NCI-H82 (cell line): ENCODE measurements at places on chromosomes 3 and 15.

GRCh38 chr3:150410311-150411105, 2.4 kb downstream of the TSC22D2 start:
- DNase-seq: peak; percentile 72

DNA sequence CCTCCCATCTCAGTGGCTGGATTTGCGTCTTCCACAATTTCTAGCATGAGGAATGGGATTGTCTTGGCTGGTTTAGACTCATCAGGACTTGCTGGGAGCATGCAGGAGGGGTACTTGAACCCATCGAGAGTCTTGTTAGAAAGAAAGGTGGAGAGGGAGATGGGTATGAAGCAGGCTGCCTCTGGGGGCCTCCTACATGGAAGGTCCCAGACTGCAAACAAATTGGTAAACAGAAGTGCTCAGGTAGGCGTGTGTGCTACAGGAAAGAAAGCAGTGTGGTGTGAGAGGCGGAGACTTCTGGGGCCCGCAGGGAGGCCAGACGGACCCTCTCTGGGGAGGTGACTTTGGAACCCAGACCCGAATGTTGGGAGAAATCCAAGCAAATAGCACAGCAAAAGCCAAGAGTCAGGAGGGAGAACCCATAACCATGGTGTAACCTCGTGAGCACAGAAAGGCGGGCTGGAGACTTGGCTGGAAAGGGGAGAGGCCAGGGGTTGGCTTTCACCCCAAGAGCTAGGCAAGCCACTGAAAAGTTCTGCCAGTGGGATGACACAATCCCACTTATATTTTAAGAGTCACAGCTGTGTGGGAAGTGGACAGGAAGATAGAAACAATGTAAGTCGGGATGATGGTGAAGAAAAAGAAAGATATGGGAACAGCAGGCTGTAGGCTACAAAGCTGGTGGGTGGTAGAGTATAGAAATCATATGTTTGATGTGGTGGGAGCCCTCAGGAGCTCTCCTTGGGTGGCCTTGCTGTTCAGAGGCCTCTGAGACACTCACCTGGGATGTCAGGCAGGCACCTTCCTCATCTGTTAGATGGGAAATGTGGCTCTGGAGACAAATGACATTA, 130.1 kb upstream of the PRR20G start:
- no peak for DNase-seq

DNA sequence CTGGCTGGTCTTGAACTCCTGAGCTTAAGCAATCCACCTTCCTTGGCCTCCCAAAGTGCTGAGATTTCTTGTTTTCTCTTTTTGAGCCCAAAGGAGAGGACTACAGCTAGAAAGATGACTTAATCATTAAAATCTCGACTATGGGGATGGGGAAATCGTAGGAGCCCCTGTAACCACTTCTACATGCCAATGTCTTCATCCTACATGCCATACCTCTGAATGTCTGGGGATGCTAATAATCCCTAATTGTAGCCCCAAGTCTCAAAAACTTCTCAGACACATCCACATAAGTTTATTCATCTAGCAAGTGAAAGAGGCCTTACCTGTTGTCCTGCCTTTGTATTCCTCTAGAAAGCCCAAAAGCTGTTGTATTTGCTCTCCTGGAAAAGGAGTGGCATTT, 3.7 kb upstream of the RHOV start:
- no peak for DNase-seq

- peak; percentile 49 for DNase-seq
Measured at GRCh38 chr3:100993309-100993708, at the start of gene ABI3BP. Gene ABI3BP, minus strand, starts transcription at chr3:100993421. Its CDS starts 37 bp downstream, at chr3:100993384.

DNA sequence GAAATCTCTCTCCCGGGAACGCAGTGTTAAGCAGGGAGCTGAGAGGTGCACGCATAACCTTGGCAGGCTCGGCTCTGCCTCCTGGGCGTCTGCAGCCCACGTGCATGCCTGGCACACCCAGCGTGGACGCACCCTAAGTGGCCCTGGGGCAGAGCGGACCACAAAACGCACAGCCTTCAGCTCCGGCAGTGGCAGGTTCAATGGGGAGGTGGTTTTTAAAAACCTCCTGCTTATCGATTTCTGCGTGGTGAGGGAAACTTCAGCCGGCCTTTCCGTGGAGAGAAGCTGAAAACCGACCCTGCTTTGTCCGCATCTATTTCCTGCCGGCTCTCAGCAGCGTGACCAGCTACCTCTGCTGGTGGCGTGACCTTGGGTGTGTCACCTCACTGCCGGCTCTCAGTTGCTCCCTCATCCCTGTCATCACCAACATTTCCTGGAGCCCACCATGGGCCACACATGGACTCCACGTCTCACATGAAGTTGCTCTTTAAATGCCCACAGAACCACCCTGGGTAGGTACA, 134.8 kb upstream of the MEF2A start:
- DNase-seq: no peak

- DNase-seq: no peak
Measured at GRCh38 chr3:151871639-151872468, 1.6 kb upstream of the SUCNR1 start.

GRCh38 chr3:54771050-54771449, 156.8 kb downstream of the LRTM1 start:
- DNase-seq: no peak

DNA sequence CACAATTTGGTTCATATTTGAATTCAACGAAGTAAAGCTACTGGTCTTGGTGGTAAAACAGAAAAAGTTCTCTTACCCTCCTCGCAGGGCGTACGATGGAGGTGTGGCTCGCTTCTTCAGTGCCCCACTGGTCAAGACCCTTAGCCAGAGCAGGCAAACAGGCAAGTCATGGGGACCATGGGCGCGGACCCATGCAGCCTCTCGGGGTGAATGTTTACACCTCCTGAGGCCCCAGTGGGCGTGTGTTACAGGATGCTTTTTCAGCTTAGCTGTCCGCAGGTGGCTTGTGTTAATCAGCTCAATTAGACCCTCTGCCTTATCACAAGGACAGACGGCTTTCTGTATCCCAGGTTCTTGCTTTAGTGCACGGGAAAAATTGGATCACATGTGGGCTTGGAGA, 991.8 kb downstream of the GBE1 start:
- no peak for DNase-seq

DNA sequence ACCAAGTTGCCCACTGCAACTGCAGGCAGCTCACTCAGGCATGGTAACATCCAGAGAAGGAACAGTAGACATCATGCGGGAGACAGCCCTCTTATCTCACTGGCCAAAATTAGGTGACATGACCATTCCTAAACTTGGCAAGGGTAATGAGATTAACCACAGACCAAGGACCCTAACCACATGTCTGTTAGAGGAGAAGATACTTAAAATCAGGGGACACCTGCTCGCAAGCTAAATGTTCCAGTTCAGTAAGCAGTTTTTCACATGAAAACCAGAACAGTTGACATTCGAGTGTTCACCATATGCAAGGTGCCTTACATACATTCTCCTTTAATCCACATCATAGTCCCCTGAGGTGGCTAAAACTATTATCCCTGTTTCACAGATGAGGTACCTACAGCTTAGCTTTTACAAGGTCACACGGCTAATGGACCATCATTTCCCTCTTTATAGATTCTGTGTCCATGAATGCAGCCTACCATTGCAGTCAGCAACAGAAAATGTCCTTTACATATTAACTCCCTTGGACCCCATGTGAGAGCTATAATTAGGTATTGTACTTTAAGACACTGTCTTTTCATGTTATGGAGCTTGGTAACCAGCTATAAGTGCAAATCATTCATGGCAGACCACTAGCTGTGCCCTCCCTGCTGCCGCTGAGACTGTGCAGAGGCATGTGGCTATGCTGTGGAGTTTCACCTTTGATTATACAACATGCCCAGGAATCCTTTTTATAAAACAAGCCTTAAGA, 154.1 kb downstream of the LIPC start:
- DNase-seq: peak; percentile 50

DNA sequence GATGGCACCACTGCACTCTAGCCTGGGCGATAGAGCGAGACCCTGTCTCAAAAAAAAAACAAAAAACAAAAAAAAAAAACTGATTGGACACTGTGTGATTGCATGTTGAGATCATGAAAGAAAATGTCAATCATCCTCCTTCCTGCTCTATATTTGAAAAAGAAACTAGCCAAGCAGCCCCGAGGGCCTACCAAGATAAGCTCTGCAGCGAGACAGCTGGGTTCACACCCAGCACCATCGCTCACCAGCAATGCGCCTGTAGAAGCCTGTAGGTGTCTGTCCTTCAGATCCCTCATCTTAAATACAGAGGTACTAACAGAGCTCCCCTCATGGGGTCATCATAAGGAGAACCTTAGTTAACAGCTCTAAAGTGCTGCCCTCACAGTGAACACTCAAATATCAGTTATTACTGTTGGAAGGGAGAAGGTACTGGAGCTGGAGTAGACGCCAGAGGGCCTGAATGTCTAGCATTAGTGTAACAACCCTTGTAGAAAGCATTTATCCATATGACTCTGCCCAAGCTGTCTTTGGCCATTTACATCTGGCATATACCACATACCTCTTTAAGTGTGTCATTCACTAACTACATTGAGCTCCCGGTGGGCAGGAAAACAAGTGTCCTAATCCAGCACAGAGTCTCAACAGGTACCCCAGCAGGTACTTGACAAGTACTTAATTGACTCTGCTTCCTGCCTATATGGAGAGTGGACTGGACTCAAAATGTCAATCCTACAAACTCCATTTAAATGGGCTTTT, 22.9 kb downstream of the MYLK start:
- no peak for DNase-seq

DNA sequence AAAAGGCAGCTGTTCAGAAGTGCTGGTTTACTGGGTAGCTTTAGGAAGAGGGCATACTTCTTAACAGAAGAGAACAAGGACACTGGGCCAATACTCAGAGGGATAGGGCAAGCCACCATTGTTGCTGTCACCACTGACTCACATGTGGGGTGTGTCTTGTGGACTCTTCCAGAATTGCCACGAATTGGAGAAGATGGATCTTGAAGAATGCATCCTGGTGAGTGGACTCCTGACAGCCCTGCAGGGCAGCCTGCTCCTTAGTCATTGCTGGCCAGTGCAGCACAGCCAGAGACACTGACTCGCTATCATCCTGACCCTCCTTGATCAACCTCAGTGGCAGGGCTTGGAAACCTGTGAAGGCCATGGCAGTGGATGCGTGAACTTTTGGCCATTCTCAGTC, 62.3 kb downstream of the UBP1 start:
- no peak for DNase-seq

GRCh38 chr3:108178676-108179075, 43.5 kb downstream of the IFT57 start:
- no peak for DNase-seq

DNA sequence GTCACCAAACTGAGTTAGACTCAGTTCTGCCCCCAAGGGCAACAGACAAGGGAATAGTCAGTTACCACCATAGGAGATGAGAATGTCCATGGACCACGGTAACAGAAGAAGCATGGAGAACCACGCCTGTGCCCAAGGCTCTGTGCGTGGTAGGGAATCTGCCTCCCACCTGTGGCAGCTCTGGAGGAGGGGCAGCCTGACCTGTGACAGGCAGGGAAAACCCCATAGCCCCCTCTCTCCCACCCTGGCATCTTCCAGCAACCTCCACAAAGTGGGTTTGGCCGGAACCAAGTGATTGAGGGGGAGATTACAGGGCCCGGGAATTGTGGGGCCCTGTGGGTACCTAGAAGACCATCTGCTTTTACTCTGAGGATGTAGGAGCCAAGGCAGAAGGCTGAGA, 14.3 kb upstream of the LTF start:
- DNase-seq: no peak

- DNase-seq: no peak
Measured at GRCh38 chr3:157311633-157312375, 124.8 kb upstream of the PTX3 start.

DNA sequence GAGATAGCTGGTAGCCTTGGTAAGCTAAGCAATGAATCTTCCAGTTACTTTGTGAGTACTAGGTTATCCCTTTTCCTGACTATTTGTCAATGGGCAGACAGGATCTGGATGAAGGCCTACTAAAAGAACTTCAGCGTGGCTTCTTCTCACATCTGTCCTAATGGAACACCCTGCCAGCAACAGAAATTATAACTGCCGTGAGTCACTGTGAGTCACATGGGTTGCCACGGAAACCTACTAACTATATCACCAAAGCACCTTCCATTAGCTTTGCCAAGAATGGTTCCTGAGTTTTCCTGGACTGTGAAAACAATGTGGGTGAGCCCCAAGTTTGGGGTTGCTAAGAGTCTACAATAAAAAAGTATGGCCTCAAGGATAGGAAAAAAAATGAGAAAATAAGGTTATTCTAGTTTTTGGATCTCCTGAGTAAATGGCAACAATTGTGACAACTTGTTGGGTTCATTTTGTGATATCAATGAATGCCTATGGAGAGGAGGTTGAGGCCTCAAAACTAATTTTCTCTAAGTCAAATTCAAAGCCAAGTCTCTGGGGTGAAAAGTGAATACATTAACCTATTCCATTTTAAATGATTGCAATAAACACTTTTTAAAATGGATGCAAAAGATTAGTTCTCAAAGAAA, 195.1 kb upstream of the ICE2 start:
- peak; percentile 76 for DNase-seq

GRCh38 chr15:99615460-99615859, 49.7 kb downstream of the MEF2A start:
- no peak for DNase-seq

DNA sequence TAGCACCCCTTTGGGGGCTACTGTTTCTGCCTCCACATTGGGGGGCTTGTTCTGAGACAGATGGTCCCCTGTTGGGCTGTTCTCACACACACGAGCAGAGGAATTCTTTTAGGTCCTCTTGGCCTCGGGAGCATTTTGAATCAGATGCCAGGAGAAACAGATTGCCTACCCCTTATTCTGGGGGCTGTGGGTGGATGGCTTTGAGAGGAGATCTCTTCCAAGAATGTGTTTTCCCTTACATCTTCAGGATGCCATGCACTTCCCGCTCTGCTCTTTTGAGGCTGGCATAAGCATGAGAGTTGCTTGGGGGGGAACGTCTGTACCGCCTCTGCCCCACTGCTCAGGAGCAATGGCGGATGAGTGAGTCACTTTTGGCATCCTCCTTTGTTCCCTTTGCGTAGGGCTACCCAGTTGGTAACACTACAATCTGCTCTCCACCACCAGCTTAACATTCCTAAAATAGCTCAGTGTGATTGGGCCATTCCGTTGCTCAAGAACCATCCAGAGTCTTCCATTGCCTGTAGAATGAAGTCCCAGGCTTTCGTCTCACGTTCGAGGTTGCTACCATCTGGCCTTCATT, 154.4 kb downstream of the RPLP1 start:
- DNase-seq: no peak

- no peak for DNase-seq
Measured at GRCh38 chr3:132679911-132680310, 19.8 kb downstream of the UBA5 start.

DNA sequence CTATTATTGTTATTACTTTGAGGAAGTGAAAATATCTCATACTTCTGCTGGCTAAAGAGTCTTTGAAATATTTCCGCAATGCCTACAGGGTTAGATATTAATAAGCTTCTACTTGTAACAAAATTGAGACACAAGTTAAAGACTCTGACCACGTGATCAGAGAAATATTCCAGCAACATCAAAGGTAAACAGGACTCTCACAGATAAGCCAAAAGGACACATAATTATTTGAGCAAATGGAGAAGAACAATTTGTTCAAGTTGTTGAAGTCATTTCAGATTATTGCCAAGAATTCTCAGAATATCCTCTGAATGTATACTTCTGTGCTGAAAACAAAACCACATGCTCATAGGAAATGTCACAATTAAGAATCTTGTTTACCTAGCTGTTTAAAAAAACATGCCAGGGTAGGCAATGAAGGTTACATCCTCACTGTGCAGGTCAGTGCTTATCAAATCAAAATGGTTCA, 225.8 kb upstream of the ALCAM start:
- DNase-seq: no peak

- no peak for DNase-seq
Measured at GRCh38 chr3:178318340-178318739, 217.9 kb upstream of the KCNMB2 start.

- no peak for DNase-seq
Measured at GRCh38 chr3:62132027-62132602, 241.2 kb downstream of the FEZF2 start.
